ENCODE measurements at places on chromosomes 12 and 14.

DNA sequence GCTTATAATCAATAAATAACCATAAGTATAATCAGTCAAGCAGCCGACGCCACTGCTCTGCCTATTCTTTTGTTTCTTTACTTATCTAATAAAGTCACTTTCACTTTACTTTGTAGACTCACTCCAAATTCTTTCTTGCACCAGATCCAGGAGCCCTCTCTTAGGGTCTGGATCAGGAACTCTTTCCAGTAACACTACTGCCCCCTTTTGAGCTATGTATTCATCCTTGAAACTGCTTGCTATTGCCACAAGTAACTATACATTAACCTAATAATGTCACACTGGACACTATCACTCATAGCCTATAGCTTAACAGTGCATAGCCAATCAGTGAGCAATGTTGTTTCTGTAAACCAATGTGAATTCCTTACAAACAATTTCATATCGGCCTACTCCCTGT is 2.8 kb upstream of the NID2 start:
- peak; percentile 61 for DNase-seq

DNA sequence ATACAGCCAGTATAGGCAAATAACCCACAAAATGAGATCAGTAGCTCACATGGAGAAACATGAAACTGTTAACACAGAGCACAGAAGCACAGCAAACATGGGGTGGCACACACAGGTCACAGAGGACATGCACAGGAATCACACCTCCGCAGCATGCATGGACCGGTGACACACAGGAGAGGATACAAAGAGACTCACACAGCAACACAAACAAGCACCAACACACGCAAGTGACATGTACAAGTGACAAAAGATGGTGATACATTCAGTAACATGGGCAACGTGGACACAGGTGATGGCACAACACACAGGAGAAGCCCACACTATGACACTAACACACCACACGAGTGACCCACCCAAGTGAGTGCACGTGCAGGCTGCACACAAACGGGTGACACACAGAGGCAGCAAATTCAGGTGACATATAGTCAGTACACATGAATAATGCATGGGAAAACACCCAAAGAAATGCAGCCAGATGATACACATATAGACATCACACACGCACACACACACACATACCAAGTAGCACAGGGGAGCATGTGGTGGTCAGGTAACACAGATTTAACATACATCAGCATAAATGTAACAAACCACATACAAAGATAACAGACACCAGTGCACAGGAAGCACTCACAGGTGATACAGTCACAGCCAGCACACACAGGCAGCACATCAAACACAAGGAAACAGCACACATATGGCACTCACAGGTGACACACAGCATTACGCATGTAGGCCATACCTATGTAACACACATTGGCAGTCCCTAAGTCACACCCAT is 216.0 kb upstream of the SFSWAP start:
- no peak for DNase-seq

- DNase-seq, result no peak
Observed at GRCh38 chr12:115413626-115414025, 729.7 kb upstream of the TBX3 start.

DNA sequence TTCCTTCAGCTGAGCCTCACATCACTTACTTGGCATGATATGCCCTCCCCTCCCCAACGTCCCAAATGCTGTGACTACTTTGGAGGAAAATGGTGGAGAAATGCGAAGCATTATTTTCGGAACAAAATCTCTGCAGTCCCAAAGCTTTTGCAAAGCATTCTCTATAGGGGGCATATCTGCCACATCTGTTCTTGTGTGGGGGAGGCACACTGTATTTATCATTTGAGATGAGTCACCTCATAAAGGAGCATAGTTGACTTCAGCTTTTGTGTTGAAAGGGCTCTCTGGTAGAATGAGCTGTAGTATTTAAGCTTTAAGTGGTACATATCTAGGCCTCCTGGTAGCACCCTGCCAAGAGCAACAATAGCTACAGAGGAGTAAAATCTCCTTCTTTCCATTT is 447.5 kb downstream of the ADAMTS20 start:
- peak; percentile 80 for DNase-seq

DNA sequence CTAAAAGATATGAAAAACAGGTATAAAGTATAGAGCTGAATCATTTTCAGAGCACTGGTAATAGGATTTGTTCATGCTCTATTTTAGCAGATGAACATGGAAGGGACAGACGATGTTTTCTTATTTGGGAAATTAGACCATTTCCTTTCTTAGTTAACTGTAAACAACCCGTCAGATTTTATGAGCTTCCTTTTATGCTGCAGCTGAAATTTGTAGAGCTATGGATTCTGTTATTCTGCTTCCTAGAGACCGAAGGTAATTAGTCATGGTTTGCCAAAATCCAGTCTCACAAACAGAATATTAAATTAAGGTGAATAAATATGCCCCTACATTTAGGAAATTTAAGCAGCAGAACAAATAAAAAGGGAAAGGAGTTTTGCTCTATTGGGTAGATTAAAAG is 180.2 kb upstream of the SYT1 start:
- no peak for DNase-seq

DNA sequence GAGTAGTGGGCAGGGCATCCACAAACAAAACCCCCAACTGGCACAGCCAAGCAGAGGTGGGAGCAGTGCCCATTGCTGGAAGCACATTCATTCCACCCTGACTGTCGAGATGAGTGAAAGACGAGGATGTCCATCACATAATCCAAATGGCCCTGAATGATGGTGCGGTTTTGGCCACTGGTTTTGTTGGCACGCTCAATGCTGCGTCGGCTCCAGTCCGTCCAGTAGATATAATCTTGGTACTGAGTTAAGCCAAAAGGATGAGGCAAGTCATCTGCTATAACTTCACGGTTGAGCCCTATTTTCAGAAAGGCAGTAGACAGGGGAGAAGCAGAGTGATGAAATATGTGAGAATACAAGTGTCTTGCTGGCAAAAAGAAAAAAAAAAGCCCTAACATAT is 88.1 kb downstream of the BCL2L14 start:
- peak; percentile 40 for DNase-seq

GRCh38 chr14:63438065-63438757 is 105.0 kb downstream of the PPP2R5E start:
- DNase-seq, result peak; percentile 97

DNA sequence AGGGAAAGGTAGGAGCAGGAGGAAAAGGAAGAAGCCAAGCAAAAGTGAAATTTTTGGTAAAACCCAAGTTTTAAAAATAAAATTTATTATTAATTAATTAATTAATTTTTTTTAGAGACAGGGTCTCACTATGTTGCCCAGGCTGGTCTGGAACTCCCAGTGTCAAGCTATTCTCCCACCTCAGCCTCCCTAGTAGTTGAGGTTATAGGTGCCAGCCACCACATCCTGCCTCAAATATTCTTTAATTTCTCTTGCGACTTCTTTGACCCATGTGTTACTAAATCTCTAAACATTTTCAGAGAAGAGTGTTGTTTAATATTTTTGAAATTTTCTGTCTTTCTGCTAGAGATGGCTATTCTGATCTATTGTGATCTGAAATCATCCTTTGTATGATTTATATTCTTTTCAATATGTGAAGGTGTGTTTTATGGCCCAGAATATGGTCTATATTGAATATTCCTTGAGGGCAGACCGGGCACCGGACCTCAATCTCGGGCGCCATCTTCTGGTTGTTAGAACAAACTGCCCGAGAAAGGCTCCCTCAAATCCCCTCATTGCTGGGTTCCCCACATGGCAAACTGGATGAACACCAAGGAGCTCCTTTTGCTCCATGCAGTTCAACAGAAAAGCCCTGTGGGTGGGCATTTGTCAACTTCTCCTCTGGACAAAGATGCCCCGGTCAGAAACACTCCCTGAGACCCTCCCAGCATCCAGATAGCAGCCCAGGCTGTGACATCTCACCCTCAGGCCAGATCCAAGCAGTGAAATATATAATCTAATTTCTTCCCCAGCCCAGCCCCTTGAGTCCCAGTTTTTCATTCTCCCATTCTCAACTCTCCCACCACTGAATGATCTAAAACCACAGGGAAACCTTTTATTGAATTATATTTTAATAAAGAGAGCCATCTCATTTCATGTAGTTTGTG is 110.5 kb downstream of the ASCL4 start:
- peak; percentile 54 for DNase-seq

DNA sequence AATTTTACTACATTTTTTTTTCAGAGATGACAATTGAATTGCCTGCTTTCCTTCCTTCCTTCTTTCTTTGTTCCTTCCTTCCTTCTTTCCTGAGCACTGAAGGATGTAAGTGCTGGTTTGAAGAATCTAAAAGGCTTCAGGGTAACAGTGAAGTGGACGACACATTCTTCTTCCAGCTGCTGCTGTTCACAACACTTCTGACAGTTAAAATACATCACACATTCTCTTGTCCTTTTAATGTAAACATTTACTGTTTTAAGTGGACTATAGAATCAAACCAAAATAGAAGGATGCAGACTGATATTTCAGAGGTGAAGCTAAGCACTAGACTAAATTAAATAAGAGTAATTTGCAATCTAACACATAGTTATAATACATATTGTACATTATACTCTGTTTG is 151.5 kb downstream of the MSRB3 start:
- no peak for DNase-seq

- DNase-seq, result no peak
Observed at GRCh38 chr12:49037111-49037946, 18.8 kb upstream of the PRKAG1 start.

GRCh38 chr12:47990351-47991105 is 13.7 kb downstream of the COL2A1 start:
- DNase-seq, result peak; percentile 12

DNA sequence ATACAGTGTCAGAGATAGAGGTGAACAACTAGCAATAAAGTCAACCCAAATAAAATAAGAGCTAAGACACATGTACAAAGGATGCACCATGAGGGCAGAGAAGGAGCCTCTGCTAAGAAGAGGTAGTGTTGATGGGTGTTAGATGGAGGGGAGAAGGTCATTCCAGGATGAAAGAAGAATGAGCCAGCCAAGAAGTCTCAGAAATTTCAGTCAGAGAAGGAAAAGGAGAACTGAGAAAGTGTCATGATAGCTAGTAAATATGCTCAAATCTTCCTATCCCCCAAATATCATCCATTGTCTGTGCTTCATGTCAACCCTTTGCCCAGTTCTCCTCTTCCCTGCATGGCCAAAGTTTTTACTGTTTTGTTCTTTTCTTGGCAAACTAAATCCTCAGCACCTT is 225.2 kb upstream of the BTG1 start:
- no peak for DNase-seq

DNA sequence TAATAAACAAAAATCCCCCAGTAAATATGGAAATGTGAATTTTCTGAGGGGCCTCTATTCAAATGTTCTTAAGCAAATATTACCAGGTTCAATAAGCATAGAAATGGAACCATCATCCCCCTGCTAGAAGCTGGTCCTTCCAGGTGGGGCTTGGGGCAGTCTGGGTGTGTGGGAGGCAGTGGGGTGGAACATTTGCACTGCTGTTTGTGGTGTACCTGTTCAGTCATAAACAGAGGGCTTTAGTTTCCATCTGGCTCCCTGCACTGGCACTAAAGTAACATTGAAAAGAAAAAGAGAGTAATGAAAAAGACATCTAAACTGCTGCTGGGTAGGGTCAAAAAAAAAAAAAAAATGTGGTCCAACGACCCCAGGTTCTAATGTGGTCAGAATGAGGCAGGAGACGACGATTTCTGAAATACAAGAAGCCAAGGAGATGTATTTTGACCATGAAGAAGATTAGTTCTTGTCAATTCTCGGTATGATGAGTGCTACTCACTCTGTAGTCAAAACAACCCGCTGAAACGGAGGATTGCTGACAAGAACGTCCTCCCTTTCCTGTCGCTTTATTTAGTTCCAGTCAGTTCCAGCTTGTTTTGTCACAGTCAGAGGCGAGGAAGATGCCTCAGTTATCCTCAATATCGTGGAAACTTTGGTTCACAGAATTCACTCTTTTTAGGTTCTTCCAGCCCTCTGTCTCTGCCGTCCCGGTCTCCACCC is 44.2 kb upstream of the MANSC4 start:
- DNase-seq, result no peak

DNA sequence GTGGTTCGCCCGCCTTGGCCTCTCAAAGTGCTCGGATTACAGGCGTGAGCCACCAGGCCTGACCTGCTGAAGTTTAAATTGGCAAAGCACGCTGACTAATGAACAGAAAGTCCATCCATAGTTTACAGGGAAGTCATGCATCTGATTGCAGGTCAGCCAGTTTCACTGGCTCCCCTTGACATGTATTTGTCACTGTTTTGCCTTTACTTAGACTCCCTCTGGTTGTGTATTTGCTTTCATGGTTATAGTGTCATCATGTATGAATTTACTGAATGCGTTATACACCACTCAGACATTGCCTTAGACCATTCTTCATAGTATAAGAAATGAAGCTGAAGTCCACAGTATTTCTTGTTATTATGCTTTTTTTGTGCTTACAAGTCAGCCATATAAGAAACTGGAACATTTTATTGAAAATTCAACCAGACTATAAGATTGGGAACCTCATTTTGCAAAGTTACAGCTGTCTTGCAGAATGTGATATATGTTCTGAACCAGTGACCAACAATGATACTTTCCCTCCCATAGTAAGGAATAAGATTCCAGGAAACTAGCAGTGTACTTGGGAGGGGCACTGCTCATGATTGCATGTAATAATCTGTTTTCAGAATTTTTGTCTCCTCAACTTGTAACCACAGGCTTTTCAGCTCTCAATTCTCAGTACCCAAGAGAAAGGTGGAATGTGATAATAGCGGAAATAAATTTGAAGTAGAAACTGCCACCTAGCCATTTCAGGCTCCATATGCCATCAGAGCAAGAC is 51.9 kb upstream of the ATF7IP start:
- no peak for DNase-seq

GRCh38 chr12:66365718-66366490 is 63.6 kb downstream of the HELB start:
- no peak for DNase-seq

GRCh38 chr14:51023964-51024363 is 70.9 kb downstream of the TRIM9 start:
- DNase-seq, result no peak

- DNase-seq, result peak; percentile 95
Observed at GRCh38 chr14:70856851-70857495, 47.7 kb upstream of the MAP3K9 start.

- no peak for DNase-seq
Observed at GRCh38 chr14:90005441-90005840, 49.7 kb downstream of the TDP1 start.

DNA sequence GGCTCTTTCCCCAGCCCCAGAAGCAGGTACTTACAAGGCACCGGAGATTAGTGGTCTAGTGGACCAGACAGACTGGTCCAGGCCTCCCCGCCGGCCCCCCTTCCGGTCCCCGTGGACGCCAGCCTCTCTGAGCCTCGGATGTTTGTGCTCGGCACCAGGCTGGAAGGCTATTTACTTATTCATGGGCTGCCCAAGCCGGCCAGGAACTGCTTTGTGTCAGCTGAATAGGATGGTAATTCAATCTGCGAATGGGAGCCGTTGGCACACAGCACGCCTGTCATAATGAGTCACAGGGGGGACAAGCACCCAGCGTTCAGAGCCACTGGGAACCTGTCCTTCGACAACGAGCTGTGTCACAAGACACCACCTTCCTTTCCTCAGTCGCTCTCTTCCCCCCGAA is 82.3 kb downstream of the RIMBP2 start:
- DNase-seq, result no peak
